Astrocyte (in vitro differentiated cells and primary cell): ENCODE measurements at places on chromosomes 4 and X. TPM values are rescaled to one million over a fixed set of nuclear protein-coding genes. Genes with fewer than 3 reads are reported as not detected.

- H3K4me1 ChIP-seq = peaks cover 44% of the 10 kb centered on the region
- H3K27me3 ChIP-seq = no peaks in the 10 kb centered on the region
- no peaks in the 10 kb centered on the region for H3K36me3 ChIP-seq
These were observed 789 bp downstream of the ARHGAP10 start for GRCh38 chr4:147732518-147733235.

GRCh38 chr4:56696056-56696455 is 15.0 kb upstream of the HOPX start:
- H3K27me3 ChIP-seq = no peaks in the 10 kb centered on the region
- H3K27ac ChIP-seq = no peak overlapping the region
- DNase-seq = no peak
- H3K4me3 ChIP-seq = no peak overlapping the region
- H3K4me1 ChIP-seq = no peaks in the 10 kb centered on the region

GRCh38 chr4:104519588-104519987 is 24.9 kb upstream of the CXXC4 start:
- no peaks in the 10 kb centered on the region for H3K36me3 ChIP-seq
- H3K4me3 ChIP-seq = no peak overlapping the region
- no peak for DNase-seq
- H3K27me3 ChIP-seq = no peaks in the 10 kb centered on the region
- H3K27ac ChIP-seq = no peak overlapping the region
- H3K4me1 ChIP-seq = peaks cover 4% of the 10 kb centered on the region

DNA sequence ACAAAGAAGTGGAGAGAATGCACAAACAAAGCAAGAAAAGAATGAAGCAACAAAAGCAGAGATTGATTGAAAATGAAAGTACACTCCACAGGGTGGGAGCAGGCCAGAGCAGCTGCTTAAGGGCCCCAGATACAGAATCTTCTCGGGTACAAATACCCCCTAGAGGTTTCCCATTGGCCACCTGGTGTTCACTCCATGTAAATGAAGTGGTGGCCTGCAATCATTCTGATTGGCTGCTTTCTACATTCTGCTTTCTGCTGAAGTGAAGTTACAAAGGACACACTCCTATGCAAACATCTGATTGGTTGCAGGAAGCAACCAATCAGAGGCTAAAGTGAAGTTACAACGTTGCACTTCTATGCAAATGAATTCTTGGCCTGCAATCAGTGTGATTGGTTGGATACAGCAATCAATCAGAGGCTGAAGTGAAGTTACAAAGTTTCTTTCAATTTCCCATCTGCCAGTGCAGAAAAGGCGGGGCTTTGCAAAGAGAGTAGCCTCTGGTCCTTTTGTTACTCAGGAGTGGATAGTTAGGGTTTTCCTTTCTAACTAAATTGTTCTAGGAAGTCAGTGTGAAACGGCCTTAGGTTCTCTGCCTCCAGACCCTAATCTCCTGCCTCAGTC is 19.0 kb upstream of the GPC4 start:
- no peak overlapping the region for H3K27ac ChIP-seq
- DNase-seq = no peak
- H3K4me3 ChIP-seq = no peak overlapping the region
- no peaks in the 10 kb centered on the region for H3K36me3 ChIP-seq

GRCh38 chr4:11133868-11134267 is 294.8 kb downstream of the HS3ST1 start:
- no peaks in the 10 kb centered on the region for H3K27me3 ChIP-seq
- peaks cover 15% of the 10 kb centered on the region for H3K4me1 ChIP-seq
- no peak overlapping the region for H3K4me3 ChIP-seq
- H3K36me3 ChIP-seq = no peaks in the 10 kb centered on the region

GRCh38 chr4:153221783-153222706 is 17.8 kb downstream of the TRIM2 start:
- H3K36me3 ChIP-seq = no peaks in the 10 kb centered on the region
- peak overlapping the region; percentile 82 for H3K27ac ChIP-seq
- peak overlapping the region; percentile 74 for H3K4me3 ChIP-seq
- H3K4me1 ChIP-seq = peaks cover 11% of the 10 kb centered on the region
- DNase-seq = peak; percentile 79
- no peaks in the 10 kb centered on the region for H3K27me3 ChIP-seq

DNA sequence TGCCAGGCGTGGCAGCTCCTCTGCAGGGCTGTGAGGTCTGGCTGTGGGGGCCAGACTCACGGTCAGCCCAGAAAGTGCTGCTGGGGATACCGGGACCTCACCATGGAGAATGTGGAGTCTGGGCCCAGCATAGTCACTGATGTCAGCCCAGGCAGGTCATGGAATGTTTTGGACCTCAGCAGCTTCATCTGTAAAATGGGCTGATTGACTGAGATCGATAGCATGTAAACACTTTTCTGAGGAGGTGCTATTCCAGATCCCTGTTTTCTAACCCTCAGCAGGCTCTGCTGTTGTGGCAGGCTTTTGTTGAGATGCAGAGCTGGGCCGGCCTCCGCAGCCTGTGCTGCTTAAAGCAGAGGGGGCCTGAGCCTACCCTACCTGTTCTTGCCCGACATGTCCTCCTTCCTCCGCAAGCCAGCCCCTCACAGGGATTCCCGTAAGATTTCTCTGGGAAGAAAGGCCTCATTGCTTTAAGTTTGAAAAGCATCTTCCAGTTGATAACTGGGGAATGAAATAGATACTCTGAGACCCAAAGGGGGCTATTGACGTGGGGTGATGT is 38.3 kb upstream of the HGFAC start:
- no peaks in the 10 kb centered on the region for H3K36me3 ChIP-seq
- H3K4me3 ChIP-seq = no peak overlapping the region
- peak overlapping the region; percentile 85 for H3K27ac ChIP-seq

- no peaks in the 10 kb centered on the region for H3K27me3 ChIP-seq
- no peak overlapping the region for H3K4me3 ChIP-seq
- DNase-seq = no peak
- no peaks in the 10 kb centered on the region for H3K4me1 ChIP-seq
- H3K27ac ChIP-seq = no peak overlapping the region
These were observed 22.8 kb upstream of the PDE6B start for GRCh38 chr4:602559-602942.

DNA sequence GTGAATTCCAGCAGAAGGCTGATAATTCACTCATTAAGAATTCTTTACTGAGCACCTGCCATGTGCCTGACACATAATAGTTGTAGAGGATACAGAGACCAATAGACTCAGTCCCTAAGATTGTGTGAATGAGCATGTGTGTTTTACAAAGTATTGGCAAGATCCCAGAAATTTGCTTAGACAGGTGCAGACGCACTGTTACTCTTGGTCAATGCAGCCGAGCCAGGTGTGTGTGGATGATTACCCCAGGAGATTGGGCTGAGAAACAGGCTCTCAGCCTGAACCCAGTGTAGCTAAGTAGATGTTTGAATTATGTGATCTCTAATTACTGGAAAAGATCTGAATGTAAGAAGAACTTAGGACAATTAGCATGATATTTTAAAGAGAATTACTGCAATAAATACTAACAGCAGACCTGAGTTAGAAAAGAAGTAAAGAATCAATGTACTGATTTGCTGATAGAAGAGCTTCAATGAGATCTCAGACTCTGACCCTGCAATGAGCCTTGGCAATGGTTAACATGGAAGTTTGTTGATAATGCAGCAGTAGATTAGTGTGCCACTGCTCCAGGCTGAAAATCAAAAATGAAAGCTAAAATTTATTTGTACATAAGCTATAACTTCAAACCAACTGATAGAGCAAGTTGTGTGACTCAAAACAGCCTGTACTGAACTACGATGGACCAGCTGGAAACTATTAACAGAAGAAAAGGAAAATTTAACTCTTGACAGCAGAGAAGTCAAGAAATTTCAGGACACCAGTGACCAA is 32.2 kb upstream of the NDST4 start:
- H3K4me3 ChIP-seq = no peak overlapping the region
- no peaks in the 10 kb centered on the region for H3K27me3 ChIP-seq
- no peaks in the 10 kb centered on the region for H3K36me3 ChIP-seq
- no peak overlapping the region for H3K27ac ChIP-seq
- DNase-seq = no peak
- H3K4me1 ChIP-seq = no peaks in the 10 kb centered on the region

DNA sequence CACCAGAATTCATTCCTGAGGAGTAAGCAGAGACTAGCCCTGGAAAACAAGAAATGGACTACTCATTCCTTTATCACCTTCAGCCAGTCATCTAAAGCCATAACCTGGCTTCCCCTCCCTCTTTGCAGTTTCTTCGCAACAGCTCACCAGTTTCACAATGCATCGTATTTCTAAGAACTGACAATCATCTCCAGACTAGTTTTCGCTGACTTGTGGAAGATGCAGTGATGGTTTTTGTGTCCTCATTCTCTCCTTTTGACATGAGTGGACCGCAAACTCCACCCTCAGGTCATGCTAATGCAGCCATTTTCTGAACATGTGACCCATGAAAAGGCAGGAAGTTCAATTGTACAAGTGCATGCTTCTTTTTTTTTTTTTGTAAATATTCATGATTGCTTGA is 1203.5 kb downstream of the PCDH7 start:
- no peak overlapping the region for H3K27ac ChIP-seq
- H3K27me3 ChIP-seq = no peaks in the 10 kb centered on the region
- DNase-seq = no peak

- H3K27ac ChIP-seq = no peak overlapping the region
- no peaks in the 10 kb centered on the region for H3K27me3 ChIP-seq
- H3K36me3 ChIP-seq = no peaks in the 10 kb centered on the region
- no peak for DNase-seq
These were observed 71.2 kb downstream of the SLC10A7 start for GRCh38 chr4:146450524-146450923.

DNA sequence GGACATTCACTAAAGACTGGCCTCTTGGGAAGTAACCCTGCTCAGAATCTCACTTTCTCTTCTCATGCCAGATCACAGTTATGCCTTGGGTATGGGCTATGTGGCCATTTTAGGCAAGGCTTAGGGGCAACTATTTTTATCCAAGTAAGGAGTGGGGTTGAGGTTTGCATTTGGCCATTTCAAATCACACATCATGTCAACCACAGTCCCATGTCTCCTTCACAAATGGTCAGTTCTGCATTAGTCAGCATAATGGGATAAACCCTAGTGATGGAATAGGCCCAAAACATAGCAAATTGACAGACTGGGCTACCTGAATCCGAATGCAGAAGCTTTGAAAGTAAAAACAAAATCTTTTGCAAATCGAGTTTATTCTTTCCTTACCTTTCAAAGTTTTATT is 827 bp upstream of the RTL3 start:
- no peaks in the 10 kb centered on the region for H3K36me3 ChIP-seq
- peak; percentile 10 for DNase-seq
- H3K4me3 ChIP-seq = no peak overlapping the region
- H3K27ac ChIP-seq = peak overlapping the region; percentile 66
- peaks cover 11% of the 10 kb centered on the region for H3K4me1 ChIP-seq

DNA sequence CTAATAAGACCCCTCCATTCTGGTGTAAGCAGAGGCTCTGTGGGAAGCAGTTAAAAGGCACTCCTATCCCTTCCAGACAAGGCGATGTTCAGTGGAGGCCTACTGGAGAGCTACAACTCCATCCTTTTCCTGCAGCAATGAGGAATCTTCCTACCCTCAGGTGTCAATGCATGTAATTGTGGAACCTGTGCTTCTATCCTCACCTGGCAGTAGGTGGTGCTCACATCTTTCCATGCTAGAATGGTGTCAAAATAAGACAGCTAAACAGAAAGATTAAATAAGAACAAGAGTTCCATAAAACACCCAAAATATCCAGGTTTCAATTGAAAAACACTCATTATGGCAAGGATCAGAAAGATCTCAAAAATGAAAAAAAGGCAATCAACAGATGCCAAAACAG is 224.6 kb downstream of the IL15 start:
- H3K36me3 ChIP-seq = no peaks in the 10 kb centered on the region
- H3K4me3 ChIP-seq = no peak overlapping the region
- DNase-seq = no peak
- H3K27me3 ChIP-seq = no peaks in the 10 kb centered on the region

DNA sequence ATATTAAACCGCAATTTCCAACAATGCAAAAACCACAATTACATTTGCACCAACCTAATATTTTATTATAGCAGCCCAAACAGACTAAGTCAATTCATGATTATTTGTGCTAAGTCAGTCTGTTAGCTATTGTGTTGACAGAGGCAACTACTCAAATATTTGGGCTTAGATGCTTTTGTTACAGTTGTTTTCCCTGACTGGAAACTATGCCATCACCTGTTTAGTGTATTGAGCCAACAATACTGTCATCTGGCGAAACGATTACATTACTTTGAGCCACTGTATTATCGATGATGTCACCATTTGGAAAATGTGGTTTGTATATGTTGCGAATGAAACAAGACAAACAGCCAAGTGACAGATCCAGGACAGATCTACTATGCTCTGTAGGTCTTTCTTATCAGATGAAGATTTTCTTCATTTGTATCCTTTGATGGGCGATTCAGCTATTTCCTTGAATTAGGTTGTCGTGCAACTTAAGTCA is 38.7 kb upstream of the INTS6L start:
- no peak overlapping the region for H3K4me3 ChIP-seq
- H3K27ac ChIP-seq = no peak overlapping the region
- H3K27me3 ChIP-seq = no peaks in the 10 kb centered on the region
- H3K4me1 ChIP-seq = no peaks in the 10 kb centered on the region
- DNase-seq = no peak
- no peaks in the 10 kb centered on the region for H3K36me3 ChIP-seq

- no peak overlapping the region for H3K4me3 ChIP-seq
- no peak overlapping the region for H3K27ac ChIP-seq
- H3K27me3 ChIP-seq = no peaks in the 10 kb centered on the region
- no peaks in the 10 kb centered on the region for H3K36me3 ChIP-seq
These were observed 479.5 kb downstream of the SPRY1 start for GRCh38 chr4:123876143-123876542.

GRCh38 chrX:372856-373640 is 13.7 kb downstream of the PPP2R3B start:
- peak overlapping the region; percentile 52 for H3K4me3 ChIP-seq
- no peak overlapping the region for H3K27ac ChIP-seq
- H3K36me3 ChIP-seq = no peaks in the 10 kb centered on the region

- H3K27me3 ChIP-seq = no peaks in the 10 kb centered on the region
- no peaks in the 10 kb centered on the region for H3K4me1 ChIP-seq
- no peak overlapping the region for H3K27ac ChIP-seq
- no peak for DNase-seq
- H3K36me3 ChIP-seq = no peaks in the 10 kb centered on the region
- no peak overlapping the region for H3K4me3 ChIP-seq
These were observed 250.5 kb upstream of the GPRIN3 start for GRCh38 chr4:89558147-89558546.

The CDS1 gene
- total RNA-seq = 3.8 and 5.7 TPM in 2 replicates

The GYPE gene
- not detected in 2 replicates for total RNA-seq

The CD40LG gene
- total RNA-seq = not detected in 2 replicates

The PIM2 gene
- 12.5 and 13.4 TPM in 2 replicates for total RNA-seq

The HMX1 gene
- total RNA-seq = 0.25 TPM in 1 of 2 replicates, not detected in the other

The USP17L21 gene
- not detected in 2 replicates for total RNA-seq

The CENPVL1 gene
- 0.19 and 0.25 TPM in 2 replicates for total RNA-seq

The SLIT2 gene
- 6.4 and 11.2 TPM in 2 replicates for total RNA-seq
